ENCODE measurements at places on chromosomes 11 and 22.

DNA sequence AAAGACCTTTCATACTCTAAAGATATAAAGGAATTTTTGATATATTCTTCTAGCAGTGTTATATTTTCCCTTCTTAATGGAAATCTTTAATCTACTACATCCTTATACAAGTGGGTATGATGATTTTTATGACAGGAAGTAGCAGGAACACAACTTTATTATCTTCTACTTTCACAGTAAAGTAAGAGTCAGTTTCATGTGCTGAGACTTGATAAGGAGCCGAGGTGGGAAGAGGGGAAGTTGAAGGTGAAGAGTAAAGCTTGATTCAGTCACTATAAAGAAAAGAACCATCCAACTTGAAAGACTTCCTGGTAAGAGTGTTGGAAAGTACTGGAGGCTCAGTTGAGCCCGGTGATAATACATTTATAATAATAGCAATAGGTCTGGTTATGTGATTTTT, 82.1 kb upstream of the PTH start:
- DNase-seq = no peak

- no peak for DNase-seq
Observed at GRCh38 chr11:56345739-56346138, at the start of gene OR8K1. OR8K1 (plus strand) TSS chr11:56346039; CDS start chr11:56346039, 0 bp downstream.

GRCh38 chr11:32886180-32886579, 6.4 kb upstream of the QSER1 start:
- DNase-seq = no peak

- DNase-seq = no peak
Observed at GRCh38 chr11:69086152-69087132, 37.7 kb downstream of the TPCN2 start.
